ENCODE measurements at places on chromosomes 7 and 10. TPM values are rescaled to one million over a fixed set of nuclear protein-coding genes. Genes with fewer than 3 reads are reported as not detected.

GRCh38 chr7:78121888-78122287 lies 323.3 kb downstream of the PHTF2 start:
- H3K36me3 ChIP-seq = no peaks in the 10 kb centered on the region
- no peak overlapping the region for H3K4me3 ChIP-seq
- H3K4me1 ChIP-seq = no peaks in the 10 kb centered on the region
- no peaks in the 10 kb centered on the region for H3K27me3 ChIP-seq
- DNase-seq = no peak
- H3K27ac ChIP-seq = no peak overlapping the region

DNA sequence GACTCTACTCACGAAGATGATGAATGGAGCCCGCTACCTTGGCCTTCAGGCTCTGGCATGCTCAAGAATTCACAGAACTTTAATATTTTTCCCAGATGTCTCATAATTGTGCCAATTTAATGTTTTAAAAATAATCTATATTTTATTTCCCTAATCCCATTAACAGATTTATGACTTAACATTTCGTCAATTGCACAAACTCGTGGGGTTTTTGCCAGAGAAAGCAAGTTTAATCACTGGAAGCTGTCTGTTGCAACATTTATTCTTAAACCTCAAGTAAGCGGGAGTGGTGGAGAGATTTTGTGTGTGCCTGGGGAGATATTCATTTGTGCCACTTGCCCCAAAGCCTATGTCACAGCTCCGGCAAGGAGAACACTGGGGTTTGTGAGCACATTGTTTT lies 117.9 kb downstream of the TEX36 start:
- H3K4me3 ChIP-seq = no peak overlapping the region
- no peak overlapping the region for H3K27ac ChIP-seq
- H3K36me3 ChIP-seq = no peaks in the 10 kb centered on the region
- no peaks in the 10 kb centered on the region for H3K4me1 ChIP-seq
- DNase-seq = no peak

DNA sequence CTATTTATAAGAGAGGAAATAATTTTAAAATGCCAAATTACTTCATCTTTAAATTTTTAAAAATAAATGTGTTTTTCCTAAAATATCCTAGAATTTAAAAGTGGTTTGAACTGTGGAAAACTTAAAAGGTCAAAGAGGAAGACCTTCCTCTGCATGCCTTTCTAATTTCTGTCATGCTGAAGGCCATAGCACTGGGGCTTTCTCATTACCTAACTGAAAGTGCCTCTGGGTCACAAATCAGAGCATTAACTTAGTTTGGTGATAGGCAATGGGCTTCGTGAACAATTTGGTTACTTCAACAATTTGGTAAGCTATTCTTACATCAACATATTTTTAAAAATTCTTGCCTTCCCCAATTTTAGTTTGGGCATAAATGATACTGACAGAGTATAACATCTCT lies 100.2 kb upstream of the SAMD8 start:
- no peaks in the 10 kb centered on the region for H3K27me3 ChIP-seq
- no peaks in the 10 kb centered on the region for H3K36me3 ChIP-seq
- H3K27ac ChIP-seq = no peak overlapping the region
- DNase-seq = no peak
- peaks cover 20% of the 10 kb centered on the region for H3K4me1 ChIP-seq

DNA sequence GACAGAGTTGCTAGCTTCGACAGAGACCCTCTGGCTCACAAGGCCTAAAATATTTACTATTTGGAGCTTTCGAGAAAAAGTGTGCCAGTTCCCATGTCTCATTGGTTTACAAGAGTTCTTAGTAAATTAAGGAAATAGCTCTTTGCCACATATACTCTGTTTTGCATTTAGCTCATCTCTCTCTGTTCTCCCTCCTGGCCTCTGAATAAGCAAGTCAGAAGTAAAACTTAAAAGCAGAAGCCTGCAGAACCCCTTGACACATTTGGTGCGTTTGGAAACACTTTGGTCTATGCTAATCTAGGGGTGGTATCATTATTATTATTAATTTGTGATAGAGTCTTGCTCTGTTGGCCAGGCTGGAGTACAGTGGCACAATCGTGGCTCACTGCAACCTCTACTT lies 6.4 kb downstream of the CARD11 start:
- no peak overlapping the region for H3K27ac ChIP-seq
- H3K4me3 ChIP-seq = no peak overlapping the region
- no peak for DNase-seq
- no peaks in the 10 kb centered on the region for H3K4me1 ChIP-seq
- no peaks in the 10 kb centered on the region for H3K27me3 ChIP-seq

GRCh38 chr10:131075218-131075770 lies 236.2 kb downstream of the TCERG1L start:
- no peak overlapping the region for H3K4me3 ChIP-seq
- no peaks in the 10 kb centered on the region for H3K4me1 ChIP-seq
- peak; percentile 72 for DNase-seq
- no peaks in the 10 kb centered on the region for H3K27me3 ChIP-seq
- no peak overlapping the region for H3K27ac ChIP-seq

- peak overlapping the region; percentile 1 for H3K27ac ChIP-seq
- no peaks in the 10 kb centered on the region for H3K36me3 ChIP-seq
- H3K4me1 ChIP-seq = peaks cover 33% of the 10 kb centered on the region
- DNase-seq = no peak
- H3K4me3 ChIP-seq = no peak overlapping the region
Measured at GRCh38 chr10:74589226-74589673, 237.2 kb upstream of the KAT6B start.

GRCh38 chr7:1030444-1031070 lies 13.8 kb upstream of the GPR146 start:
- peaks cover 8% of the 10 kb centered on the region for H3K36me3 ChIP-seq
- no peaks in the 10 kb centered on the region for H3K27me3 ChIP-seq
- no peak overlapping the region for H3K4me3 ChIP-seq
- DNase-seq = no peak

DNA sequence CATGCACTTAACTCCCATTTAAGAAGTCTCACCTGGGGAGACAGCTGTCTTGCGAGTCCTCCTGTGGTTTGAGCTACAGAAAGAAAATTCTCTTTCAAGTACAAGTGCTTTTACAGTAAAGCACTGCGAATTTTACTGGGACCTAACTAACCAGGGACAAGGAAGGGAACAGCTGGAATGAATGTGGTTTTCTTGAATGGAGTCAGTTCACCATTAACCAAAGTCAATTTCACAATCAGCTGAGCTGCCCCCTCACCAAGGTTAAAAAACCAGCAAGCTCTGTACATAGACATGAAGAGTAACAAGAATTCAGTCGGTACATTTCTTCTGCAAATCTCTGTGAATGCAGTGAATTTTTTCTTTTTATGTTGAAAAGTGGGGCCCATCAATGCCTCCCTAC lies 56.3 kb downstream of the GFRA1 start:
- no peak overlapping the region for H3K27ac ChIP-seq
- no peak overlapping the region for H3K4me3 ChIP-seq
- H3K4me1 ChIP-seq = no peaks in the 10 kb centered on the region
- H3K27me3 ChIP-seq = no peaks in the 10 kb centered on the region
- no peaks in the 10 kb centered on the region for H3K36me3 ChIP-seq

DNA sequence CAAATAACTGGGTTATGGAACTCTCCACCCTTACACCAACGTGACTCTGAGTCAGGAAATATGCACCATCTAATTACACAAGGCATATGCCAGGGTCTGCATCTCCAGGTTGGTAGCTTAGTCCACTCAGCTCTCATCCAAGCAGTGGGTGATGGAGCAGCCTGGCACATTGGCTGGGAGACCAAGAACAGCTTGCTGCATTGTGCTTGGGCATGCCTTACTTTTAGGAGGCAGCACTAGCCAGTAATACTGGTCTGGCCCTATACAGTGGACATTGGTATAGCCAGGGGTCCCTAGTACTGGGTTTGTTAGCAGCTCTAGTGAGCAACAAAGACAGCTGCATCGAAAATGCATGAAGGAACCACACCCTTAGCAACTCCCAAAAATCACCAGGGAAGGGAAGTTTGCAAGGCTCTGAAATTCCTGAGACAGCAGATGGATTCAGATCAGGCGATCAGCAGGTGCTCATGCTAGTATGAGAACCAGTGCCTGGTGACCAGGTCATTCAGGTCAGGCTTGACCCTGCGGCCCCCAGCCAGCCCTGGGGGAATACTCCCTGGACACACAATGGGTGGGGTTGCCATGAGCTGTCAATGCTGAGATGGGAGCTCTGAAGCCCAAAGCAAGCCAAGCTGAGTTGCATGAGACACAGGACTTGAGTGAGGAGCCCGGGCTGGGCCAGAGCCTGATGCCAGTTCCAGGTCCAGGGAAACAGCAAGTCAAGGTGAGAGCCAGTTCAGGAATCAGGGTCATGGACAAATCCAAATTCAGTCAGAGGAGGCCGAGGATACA lies 217.9 kb upstream of the ZMIZ1 start:
- H3K27ac ChIP-seq = no peak overlapping the region
- no peak for DNase-seq
- H3K36me3 ChIP-seq = no peaks in the 10 kb centered on the region
- H3K27me3 ChIP-seq = no peaks in the 10 kb centered on the region
- H3K4me3 ChIP-seq = no peak overlapping the region
- H3K4me1 ChIP-seq = no peaks in the 10 kb centered on the region

DNA sequence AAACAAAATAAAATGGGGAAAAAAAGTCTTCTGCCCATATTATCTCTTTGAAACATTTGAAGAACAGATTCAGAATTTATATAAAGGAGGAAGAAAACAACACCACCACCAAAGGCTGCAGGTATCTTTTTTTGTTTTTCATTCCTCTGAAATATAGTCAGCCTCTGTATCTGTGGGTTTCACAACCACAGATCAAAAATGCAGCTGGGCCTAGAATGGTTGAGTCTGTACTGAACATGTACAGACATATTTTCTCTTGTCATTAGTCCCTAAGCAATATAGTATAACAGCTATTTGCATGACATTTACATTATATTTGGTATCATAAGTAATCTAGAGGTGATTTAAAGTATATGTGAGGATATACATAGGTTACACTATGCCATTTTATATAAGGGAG lies 559.7 kb upstream of the LRRN3 start:
- H3K36me3 ChIP-seq = no peaks in the 10 kb centered on the region
- DNase-seq = no peak

DNA sequence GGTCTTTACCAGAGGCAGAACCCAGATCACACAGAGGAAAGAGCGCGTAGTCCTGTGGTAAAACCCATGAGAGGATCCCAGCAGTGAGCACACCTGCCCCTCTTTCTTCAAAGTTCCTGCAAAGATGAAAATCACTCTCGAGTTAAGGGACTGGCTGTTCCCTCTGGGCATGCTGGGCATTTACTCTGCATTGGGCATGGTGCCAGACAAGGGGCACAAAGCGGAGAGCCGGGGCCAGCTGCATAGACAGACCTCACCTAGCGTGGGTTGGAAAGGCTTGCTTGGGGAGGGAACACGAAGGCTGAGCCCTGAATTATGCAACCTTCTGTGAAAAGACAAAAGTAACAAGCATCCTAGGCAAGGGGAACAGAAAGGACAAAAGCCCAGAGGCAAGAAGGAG lies 120.0 kb upstream of the TCERG1L start:
- no peaks in the 10 kb centered on the region for H3K27me3 ChIP-seq
- H3K36me3 ChIP-seq = no peaks in the 10 kb centered on the region
- no peak for DNase-seq

Gene GLRX3
- 47.4 TPM for total RNA-seq

Gene ELN
- 582 TPM for total RNA-seq

Gene HPSE2
- total RNA-seq = 0.15 TPM

Gene HOGA1
- total RNA-seq = 0.39 TPM

Gene MYO1G
- 19.7 TPM for total RNA-seq
